ENCODE measurements at places on chromosomes 5 and 9. TPM values are rescaled to one million over a fixed set of nuclear protein-coding genes. Genes with fewer than 3 reads are reported as not detected.

The SECISBP2 gene
- 115 TPM for total RNA-seq

- DNase-seq, result no peak
Observed at GRCh38 chr9:77957652-77958051, 74.0 kb downstream of the GNAQ start.

The CYLC2 gene
- not detected for total RNA-seq

- DNase-seq, result no peak
Observed at GRCh38 chr5:155053501-155053900, 39.9 kb downstream of the KIF4B start.

- DNase-seq, result no peak
Observed at GRCh38 chr5:178403956-178404600, 171.5 kb upstream of the PHYKPL start.

GRCh38 chr9:113465599-113466140 lies 2.1 kb downstream of the RGS3 start:
- DNase-seq, result no peak

- no peak for DNase-seq
Observed at GRCh38 chr5:110096419-110096818, 406.7 kb downstream of the MAN2A1 start.

DNA sequence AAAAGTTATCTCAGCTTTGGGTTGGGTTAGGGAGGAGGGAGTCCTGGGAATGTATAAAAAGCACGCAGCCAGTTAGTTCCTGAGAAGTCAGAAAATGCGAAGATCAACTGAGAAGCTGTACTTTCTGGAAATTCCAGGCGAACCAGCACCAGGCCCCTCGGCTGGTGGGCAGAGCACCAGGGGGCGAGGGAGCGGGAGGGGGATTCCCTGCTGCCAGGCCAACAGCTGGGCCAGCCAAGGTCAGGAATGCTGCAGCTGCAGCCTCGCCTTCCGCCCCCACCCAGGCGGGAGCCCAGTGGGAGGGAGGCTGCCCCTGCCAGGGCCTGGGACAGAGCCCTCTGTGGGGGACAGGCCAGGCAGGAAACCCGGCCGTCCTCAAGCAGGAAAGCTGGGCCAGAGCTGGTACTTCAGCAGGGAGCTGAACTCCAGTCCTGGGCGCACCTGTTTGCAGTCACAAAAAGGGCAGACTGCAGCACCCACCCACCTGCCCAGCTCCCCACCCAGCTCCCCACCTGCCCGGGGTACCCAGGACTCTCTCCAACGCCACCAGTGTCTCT lies 35.5 kb downstream of the VAV2 start:
- DNase-seq, result no peak

DNA sequence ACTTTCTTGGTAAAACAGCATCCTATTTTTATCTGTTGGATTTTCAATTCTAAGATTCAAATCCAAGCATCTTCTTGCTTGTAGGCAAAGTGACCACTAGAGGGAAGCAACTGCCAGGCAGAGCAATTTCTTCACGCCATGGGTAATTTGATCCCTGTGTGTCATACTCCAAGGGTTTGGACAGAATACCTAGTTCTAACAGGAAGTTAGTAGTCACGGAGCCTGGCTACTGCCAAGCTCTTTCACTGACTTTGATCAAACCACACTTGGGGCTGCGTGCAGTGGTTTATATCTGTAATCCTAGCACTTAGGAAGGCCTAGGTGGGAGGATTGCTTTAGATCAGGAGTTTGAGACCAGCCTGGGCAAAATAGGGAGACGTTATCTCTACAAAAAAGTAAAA lies 473.6 kb upstream of the TNC start:
- no peak for DNase-seq

DNA sequence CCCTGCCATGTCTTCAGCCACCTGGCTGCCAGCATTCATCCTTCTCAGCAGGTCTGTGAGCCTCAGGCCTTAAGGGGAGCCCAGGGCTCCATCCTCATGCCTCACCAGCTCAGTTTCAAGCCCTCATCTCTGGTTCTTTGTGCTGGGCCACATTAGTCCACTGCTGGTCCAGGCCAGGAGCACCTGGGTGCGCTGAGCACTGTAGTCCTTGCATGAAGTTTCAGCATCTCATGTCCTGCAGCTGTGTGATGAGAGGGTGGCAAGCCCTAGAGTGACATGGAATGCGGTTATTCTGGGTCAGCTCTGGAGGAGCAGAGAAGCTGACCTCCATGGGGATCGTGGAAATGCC lies 42.7 kb downstream of the COL5A1 start:
- no peak for DNase-seq

GRCh38 chr9:22857316-22857715 lies 410.7 kb downstream of the DMRTA1 start:
- DNase-seq, result no peak

The CDK5RAP2 gene
- 59.5 TPM for total RNA-seq

DNA sequence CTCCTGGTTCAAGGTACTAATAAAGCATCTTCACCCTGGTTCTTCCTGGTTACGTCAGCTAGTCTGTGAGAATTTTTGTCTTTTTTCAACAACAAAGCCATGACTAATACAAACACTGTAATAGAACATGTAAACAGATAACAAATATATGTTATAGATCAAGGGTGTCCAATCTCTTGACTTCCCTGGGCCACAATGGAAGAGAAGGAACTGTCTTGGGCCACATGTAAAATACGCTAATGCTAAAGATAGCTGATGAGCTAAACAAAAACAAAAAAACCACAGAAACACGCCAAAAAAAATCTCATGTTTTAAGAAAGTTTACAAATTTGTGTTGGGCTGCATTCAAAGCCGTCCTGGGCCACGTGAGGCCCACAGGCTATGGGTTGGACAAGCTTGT lies 124.5 kb upstream of the GNA14 start:
- DNase-seq, result no peak

The CCL21 gene
- not detected for total RNA-seq

The CACFD1 gene
- 1.4 TPM for total RNA-seq

The DRD1 gene
- total RNA-seq, result not detected

The PHF19 gene
- total RNA-seq, result 69.9 TPM

The CDC20B gene
- total RNA-seq, result not detected

The SHROOM1 gene
- not detected for total RNA-seq

The ADGRD2 gene
- total RNA-seq, result not detected

The TOR4A gene
- 2.1 TPM for total RNA-seq
